ENCODE measurements at places on chromosomes 11 and 22.

DNA sequence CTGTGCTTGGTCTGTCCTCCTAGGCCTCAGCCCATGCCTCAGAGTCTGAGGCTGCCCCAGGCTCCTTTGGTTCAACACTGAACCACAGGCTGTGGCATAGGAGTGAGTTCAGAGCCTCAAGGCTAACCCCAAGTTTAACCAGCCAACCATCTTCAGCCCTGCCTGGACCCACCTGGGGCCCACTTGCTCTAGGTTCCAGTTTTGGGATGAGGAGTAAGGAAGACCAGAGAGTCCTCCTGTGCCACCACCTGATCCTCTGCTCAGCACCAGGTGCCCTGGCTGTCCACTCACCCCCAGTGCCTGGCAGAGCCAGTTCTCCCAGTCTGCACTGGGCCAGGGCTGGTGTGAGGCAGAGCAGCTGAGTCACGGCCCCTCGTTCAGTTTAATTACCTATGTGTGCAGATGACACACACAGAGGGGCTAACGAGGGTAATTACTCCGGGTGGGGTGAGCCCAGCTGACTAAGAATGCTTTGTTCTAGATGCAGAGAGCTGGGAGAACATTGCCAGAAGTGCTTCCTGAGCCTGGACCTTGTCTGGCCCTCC lies 12.0 kb upstream of the TMPRSS13 start:
- DNase-seq = peak; percentile 51

DNA sequence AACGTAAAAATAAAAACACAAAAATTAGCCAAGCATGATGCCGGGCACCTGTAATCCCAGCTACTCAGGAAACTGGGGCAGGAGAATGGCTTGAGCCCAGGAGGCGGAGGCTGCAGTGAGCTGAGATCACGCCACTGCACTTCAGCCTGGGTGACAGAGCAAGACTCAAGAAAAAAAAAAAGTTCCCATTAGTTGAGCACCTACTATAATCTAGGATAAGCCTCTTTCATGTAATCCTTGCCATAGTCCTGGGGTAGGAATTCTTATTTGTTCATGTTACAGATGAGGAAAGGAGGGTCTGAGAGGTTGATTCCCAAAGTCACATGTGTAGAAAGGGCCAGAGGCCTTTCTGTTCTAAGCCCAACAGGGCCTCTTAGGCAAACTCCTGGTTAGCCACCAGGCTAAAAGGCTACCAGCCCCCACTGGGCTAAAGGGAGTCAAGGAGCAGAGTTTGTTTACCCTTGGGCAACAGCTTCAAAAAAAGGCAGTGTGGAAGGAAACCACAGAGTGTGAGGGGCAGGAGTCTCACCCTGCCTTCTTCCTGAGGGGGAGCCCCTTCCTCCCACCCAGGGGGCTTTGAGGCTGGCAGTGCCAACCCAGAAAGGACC lies 21.6 kb upstream of the CSNK1E start:
- DNase-seq = no peak

DNA sequence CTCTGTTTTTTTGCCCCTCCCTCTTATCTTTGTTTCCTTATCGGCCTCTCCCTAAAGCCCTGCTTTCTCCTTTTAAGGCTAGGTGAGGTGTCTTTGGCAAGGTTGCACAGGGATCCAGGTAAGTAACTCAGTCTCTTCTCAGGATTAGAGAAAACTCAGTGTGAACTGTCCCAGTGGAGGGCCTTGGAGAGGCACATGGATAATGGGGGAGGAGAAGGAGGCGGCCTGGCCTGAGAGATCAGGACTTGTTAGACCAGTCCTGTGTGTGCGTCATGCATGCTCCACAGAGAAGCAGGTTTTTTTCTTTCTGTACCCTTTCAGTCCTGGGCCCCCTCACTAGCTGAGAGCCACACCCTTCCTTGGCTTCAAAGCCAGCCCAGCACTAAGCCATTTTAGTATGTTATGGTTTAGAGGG lies 19.9 kb downstream of the CTNND1 start:
- DNase-seq = no peak

DNA sequence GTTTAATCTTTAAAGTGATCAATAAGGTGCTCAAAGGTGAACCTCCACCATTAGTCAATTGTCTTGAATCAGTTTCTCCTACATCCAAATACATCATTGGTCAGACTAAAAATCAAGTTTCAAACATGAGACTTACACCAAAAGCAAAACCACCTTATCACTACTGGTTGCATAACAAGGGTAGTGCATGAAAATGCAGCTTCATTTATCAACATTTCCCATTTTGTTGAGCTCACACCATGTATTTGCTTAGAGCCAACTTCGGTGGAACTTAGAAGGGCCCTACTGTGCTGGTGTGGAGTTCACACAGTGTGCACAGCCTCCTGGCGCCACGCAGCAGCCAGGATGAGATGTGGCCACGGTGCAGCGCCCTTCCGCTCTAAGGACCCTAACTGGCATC lies 23.1 kb upstream of the PHLDA2 start:
- no peak for DNase-seq

- no peak for DNase-seq
Measured at GRCh38 chr11:119295178-119295577, 21.8 kb downstream of the MCAM start.

DNA sequence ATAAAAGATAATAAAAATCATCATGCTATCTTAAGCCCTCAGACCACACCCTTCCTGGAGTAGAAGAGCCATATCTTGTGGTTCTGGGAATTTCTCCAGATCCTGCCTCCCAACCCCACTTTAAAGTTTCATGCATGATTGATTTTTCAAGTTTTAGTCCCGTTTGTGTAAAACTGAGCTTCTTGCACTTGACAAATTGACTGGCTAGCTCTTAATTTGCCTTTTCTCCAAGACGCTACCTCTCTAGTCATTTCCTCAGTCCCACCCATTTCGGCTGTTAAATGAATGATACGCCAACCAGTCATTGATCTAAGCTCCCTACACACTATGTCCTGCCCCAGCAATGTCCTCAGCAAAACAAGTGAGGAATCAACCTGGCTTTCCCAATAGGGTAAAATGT lies 71.8 kb upstream of the TEAD1 start:
- DNase-seq = no peak

GRCh38 chr22:45538281-45538680 lies 35.6 kb downstream of the FBLN1 start:
- DNase-seq = no peak

DNA sequence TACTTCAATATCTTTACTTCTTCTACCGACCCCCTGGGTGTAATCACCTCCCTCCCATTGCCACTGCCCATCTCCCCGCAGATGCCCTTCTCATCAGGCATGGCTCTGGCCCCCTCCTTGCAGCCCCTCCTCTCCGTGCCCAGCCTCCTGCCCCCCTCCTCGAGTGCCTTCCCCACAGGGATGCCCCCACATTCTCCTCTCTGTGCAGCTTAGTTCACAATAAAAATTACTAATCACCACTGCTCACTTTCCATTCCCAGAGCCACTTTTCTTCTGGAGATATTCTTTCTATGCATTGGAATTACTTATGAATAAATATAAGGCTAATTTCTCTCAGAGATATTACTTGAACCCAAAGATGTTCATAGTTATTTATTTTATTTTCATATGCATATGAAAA lies 22.1 kb downstream of the IFITM10 start:
- no peak for DNase-seq

- no peak for DNase-seq
Measured at GRCh38 chr22:41845380-41846267, 12.7 kb downstream of the SREBF2 start.

- DNase-seq = no peak
Measured at GRCh38 chr11:95556342-95557163, 233.0 kb downstream of the FAM76B start.

- DNase-seq = no peak
Measured at GRCh38 chr11:108241330-108242037, 18.6 kb downstream of the ATM start.

GRCh38 chr22:42800451-42801251 lies 56.4 kb downstream of the ARFGAP3 start:
- peak; percentile 25 for DNase-seq

DNA sequence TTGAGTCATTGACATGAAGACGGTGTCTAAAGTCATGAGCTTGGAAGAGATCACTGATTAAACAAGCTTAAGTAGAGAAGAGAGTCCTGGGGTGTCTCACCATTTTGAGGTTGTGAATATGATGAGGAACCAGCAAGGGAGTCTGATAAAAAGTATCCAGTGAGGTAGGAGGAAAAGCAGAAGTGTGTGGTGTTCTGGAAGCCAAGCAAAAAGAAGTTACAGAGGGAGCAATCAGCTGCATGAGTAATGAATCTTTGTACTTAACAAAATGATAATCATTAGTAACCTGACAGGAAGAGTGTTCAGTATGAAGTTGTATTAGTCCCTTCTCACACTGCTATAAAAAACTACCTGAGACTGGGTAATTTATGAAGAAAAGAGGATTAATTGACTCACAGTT lies 131.3 kb downstream of the C11orf87 start:
- no peak for DNase-seq

DNA sequence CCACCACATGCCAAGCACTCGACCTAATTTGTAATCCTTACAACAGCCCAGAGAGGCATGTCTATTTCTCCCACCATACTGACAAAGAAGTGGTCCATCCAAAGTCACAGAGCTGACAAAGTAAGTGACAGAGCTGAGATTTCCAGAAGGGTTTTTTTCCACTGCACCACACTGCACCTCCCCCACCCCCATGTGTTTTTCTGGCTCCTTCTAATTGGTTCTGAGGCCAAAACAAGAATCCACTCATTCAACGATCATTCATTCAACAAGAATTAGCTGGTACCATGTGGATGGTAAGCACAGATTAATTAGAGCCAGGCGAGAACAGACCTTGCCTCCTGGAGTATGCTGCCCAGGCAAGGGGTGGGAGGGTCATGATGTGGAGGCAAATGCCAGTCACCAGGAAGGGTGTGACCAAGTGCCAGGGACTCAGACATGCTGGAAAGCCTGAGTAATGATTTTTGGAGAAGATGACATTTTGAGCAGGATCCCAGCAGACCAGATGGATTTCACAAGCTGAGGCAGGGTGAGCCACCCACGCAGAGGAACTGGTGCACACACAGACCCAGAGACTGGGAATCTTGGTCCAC lies 14.9 kb upstream of the PRG2 start:
- no peak for DNase-seq

DNA sequence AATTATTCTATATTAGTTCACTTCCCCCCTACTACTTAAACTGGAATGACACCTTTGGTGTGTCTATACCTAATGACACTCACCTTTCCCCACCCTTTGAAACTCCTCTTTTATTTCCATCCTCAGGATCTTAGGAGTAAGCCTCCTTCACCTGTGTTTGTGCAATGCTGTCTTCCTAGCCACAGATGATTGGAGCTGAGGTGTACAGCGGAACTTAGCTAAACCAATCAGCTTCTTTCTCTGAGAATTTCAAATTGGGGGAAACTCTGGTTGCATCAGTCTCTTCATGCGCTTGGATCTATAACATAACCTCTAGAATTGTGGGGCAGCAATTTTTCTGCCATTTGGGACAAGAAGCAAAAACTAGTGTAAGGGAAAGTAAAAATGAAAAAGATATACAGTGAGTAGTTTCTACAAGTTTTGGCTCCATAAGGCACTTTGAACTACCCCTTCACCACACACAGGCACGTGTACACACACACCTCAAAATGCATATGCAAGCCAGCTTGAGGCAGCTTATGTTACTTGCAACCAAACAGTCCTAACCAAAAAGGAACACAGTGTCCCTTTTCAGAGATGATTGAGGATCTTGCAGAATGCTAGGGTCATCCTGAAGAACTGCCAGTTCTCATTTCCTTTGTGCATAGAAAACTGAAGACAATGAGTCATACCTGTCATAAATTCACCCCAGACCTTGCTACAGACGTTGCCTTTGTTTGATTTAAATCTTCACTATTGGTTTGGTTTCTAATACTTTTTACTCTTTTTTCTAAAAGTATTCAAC lies 36.0 kb upstream of the LDLRAD3 start:
- DNase-seq = no peak

DNA sequence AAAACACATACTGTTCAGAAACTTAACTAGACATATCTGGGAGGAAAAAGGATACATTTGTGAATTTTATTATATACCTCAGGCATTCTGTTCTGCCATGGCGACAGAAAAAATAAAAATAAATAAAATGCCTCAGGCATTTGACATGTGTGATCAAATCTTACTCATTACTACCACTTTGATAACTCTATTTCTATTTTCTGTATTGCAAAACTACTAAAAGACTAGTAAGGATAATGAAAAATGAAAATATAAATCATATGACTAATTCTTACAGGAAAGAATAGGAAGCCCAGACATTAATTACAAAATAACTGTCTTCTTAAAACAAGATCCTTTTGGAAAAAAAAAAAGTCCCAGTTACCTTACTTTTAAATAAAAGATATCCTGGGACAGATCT lies 5.3 kb downstream of the PICALM start:
- no peak for DNase-seq

GRCh38 chr11:11841116-11841722 lies 553 bp upstream of the USP47 start:
- no peak for DNase-seq
